ENCODE measurements at places on chromosomes 12 and 14.

- DNase-seq: no peak
These were observed 6.4 kb downstream of the ADGRD1 start for GRCh38 chr12:130960058-130960457.

DNA sequence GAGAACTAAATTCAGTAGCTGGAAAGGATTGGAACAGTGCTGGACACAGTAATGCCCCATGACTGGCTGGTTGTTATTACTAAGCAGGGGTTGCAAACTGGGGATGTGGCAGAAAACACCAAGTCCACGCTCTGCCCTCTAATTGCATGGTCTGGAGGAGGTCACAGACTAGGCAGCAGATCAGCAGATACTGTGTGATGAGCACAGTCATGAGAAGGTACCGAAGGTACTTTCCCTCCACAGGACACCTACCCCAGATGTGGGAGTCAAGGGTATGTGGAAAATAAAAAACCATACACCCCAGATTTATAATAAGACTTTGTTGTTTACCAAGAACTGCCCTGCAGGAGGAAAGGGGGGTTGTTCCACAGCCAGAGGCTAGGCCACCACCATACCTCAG lies 175.3 kb downstream of the PELI2 start:
- DNase-seq: no peak

GRCh38 chr14:46488374-46488773 lies 163.2 kb downstream of the RPL10L start:
- no peak for DNase-seq

GRCh38 chr14:95349241-95349640 lies 29.5 kb upstream of the CLMN start:
- no peak for DNase-seq

All from stimulated activated CD8-positive, alpha-beta memory T cell treated with anti-CD3 and anti-CD28 coated beads, Interleukin-4, amount 100 ng/mL, for 4 hours (primary cell).